ENCODE measurements at places on chromosomes 12 and 14. TPM values are rescaled to one million over a fixed set of nuclear protein-coding genes. Genes with fewer than 3 reads are reported as not detected.

- no peak for DNase-seq
These were observed 5.5 kb upstream of the BDKRB1 start for GRCh38 chr14:96250485-96250884.

GRCh38 chr14:34851395-34851794 lies 23.8 kb downstream of the BAZ1A start:
- DNase-seq, result peak; percentile 7

DNA sequence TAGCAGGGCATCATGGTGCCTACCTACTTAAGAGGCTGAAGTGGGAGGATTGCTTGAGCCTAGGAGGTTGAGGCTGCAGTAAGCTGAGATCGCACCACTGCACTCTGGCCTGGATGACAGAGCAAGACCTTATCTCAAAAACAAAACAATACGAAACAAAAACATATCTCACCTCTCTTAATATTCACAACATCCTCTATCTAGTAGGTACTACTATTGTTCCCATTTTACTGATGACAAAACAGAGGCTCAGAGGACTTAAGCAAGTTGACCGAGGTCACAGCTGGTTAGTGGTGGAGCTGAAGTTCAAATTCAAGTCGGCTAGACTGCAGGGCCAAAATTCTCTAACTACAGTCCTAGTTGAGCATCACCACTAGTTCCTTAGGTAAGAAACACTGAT lies 172.3 kb upstream of the EEA1 start:
- no peak for DNase-seq

The IRAK3 gene
- 0.37 TPM for total RNA-seq

GRCh38 chr12:57611108-57611826 lies at the start of gene ARHGEF25:
TSS of gene ARHGEF25 (plus strand) at chr12:57611435. CDS start at chr12:57611895, 460 bp downstream.
- no peak for DNase-seq

Data from mammary epithelial cell (primary cell).